ENCODE measurements at places on chromosomes 5 and 9.

GRCh38 chr5:35145691-35146317, 84.5 kb downstream of the PRLR start:
- no peak for DNase-seq

DNA sequence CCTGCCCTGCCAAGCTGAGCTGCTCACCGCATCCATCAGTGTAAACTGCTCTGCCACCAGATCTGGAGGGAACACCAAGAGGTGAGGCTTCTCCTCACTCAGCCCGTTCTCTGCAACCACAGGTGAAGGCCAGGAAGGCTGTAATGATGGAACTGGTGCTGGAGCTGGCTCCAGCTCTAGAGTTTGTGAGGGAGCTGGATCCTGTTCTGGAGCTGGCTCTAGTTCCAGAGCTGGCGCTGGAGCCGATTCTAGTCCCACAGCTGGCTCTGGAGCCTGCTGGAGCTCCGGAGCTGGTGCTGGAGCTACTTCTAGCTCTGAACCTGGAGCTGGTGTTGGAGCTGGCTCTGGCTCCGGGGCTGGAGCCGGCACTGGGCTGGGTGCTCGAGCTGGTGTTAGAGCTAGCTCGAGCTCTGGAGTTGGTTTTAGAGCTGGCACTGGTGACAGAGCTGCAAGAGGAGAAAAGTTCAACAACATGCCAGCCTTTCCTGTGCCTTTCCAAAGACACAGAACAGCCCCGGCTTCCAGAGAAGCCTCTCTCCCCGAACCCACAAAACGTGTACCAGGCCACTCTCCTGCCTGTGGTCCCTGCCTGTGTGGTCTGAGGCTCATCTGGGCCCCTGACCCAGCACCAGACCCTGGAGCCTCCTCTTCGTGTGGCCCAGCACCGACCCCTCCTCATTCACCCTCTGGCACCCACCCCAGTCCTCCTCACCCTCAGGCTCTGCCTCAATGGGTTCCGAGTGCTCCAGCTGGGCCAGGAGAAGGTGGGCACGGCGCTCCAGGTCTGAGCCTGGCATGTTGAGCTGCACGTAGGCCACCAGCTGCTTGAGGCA, 12.9 kb downstream of the RALGDS start:
- no peak for DNase-seq

GRCh38 chr9:81227507-81228245, 461.7 kb downstream of the TLE1 start:
- no peak for DNase-seq

DNA sequence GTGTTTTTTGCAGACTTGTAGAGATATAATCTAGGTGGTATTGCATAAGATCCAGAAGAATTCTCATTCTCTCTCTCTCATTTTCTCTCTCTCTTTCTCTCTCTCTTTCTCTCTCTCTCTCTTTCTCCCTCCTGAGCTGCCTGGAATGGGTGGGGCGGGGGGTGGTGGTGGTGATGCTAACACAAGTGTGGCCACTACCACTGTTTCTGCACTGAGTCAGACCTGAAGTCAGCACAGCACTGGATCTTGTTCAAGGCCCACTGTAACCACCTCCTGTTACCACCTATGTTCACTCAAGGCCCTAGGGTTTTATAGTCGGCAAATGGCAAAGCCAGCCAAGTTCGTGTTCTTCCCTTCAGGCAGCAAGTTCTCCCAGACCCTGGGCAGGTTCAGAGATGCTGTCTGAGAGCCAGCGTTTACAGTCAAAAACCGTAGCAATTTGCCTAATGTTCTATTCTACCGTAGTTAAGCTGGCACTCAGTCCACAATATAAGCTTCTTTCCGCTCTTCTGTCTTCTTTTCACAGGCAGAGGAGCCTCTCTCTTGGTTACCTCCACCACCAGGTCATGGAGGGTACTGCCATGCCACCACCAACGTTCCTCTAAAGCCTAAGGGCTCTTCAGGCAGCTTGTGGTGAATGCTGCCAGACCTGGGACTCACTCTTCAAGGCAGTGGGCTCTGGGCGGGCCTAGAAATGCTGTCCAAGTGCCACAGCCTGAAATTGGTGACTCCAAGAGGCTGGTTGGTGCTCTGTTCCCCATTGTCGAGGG, 235.7 kb upstream of the PRR16 start:
- no peak for DNase-seq

GRCh38 chr5:111976705-111977435, 219.9 kb upstream of the NREP start:
- no peak for DNase-seq

- no peak for DNase-seq
These were observed 97.8 kb downstream of the C5orf15 start for GRCh38 chr5:133870661-133871060.

DNA sequence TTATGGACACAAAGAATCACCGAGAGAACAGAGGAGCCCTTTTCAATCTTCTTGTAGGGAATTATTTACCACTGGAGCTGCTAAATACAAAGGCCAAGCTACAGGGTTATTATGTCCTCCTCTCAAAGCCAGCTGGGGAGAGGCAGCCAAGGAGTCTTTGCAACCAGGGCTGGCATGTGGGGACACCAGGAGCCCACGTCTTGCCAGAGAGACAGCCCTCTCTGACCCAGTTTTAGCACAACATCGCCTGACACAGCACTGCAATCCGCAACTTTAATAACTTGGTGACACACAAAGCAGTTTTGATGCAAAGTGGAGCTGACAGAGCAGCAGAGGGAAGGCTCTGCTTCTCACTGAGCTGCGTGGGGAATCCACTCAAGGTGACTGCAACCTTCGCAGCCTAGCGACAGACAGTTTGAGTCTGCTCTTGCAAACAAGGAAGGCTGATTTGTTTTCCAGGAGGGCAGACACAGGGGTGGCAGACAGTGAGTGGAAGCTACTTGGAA, 33.6 kb downstream of the TLR4 start:
- no peak for DNase-seq

Data from ecto neural progenitor cell (in vitro differentiated cells).